Sciatic nerve (tissue), 2 donors: ENCODE measurements at places on chromosomes 2 and 18. TPM values are rescaled to one million over a fixed set of nuclear protein-coding genes. Genes with fewer than 3 reads are reported as not detected.
A peak's percentile ranks its signal among the peaks of the same experiment; 100 is the strongest.

DNA sequence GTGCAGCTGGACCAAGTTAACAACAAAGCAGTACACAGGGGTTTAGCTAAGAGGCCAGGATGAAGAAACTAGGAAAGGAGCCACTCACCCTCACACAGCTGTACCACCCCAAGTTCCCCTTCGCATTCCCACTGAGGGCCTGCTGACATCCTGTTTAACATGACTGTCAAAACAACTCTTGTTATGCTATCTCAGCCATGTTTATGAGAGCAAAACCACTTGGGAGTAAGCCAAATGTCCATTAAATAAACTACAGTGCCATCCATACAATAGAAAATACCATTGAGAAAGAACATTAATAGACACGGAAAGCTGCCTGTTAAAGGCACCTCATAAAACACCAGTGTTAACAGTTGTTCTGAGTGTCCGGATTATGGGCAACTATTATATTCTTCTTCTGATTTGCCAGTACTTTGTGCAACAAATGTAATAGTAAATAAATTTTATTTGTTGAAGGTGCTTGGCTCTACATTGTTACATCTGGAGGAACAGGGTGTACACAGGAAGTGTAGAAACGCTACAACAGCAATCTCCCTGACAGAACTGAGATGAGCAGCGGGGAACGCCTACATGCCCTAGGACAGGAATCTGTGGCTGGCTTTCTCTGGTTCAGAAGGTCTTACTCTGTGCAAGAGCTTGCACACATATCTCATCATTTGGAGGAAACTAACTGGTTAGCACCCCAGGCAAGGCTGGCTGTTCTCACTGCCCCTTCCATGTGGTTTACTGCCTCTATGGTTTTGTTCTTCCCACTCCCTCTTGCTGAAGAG, 85.6 kb downstream of the EHD3 start:
- no peak for DNase-seq

- DNase-seq = no peak
Measured at GRCh38 chr2:237739101-237739500, 59.5 kb upstream of the RBM44 start.

DNA sequence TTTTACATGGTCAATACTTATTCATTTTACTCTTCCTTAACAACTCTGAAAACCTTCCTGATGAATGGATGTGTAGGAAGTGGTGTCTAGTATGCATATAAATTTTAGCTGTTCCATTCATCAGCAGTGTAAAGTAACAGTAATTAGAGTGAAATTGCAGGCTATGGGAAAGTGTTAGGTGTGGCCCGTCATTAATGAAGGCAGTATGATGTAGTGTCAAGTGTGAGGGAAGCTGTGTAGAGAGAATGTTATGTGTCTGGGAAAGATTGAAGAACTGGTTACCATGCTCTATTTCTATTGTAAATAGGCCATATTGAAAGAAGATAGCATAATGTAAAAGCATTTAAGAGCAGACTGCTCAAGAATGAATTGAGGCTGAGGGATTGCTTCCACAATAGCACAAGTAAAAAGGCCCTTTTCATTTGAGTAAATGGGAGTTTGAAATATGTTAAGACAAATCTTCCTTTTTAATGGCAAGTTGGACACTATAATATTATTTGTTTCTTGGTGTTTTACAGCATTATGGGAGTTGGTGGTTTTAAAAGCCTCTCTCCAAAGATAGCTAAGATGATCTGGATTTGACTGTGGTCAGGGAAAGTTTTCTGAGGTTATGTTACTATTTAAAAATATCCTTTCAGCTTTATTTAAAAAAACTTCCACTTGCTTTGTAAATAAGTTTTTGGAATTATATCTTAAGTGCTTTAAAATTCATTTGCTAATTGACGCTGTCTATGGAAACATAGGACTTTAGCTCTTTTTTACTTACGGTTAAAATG, 401.0 kb upstream of the ZEB2 start:
- DNase-seq = no peak

- DNase-seq = no peak
Measured at GRCh38 chr2:162025121-162025911, 48.7 kb downstream of the DPP4 start.

- DNase-seq = no peak
Measured at GRCh38 chr2:28095622-28096021, 205.1 kb downstream of the BABAM2 start.

GRCh38 chr2:239401881-239402233, 1.0 kb upstream of the HDAC4 start:
- DNase-seq = no peak

DNA sequence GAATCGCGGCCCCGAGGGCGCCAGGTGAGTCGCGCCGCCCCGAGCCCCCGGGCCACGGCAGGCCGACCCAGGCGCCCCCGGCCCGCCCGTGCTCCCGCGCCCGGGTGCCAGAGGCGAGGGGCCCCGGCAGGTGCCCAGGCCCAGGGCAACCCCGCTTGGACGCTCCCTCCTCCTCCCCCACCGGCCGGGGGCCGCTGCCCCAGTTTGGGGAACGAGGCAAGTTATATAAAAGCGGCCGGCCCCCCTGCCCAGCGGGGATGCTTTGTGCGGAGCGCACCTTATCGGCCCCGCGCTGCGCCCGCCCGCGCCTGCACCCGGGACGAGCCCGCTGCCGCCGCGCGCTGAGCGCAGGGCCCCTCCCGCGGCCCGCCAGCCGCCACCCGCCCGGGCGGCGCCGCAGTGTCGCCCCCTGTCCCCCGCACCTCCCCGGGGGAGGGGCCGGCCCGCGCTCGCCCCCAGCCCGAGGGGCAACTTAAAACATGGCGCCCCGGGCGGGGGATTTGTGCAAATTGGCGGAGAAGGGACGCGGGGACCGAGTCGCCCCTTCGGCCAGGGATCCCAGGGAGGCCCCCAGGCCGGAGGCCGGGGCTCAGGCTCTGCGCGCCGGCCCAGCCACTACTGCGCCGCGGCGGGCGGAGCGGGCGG, 639 bp downstream of the EPB41L3 start:
- peak; percentile 66 for DNase-seq

GRCh38 chr2:124708661-124709060, 683.6 kb downstream of the CNTNAP5 start:
- no peak for DNase-seq

DNA sequence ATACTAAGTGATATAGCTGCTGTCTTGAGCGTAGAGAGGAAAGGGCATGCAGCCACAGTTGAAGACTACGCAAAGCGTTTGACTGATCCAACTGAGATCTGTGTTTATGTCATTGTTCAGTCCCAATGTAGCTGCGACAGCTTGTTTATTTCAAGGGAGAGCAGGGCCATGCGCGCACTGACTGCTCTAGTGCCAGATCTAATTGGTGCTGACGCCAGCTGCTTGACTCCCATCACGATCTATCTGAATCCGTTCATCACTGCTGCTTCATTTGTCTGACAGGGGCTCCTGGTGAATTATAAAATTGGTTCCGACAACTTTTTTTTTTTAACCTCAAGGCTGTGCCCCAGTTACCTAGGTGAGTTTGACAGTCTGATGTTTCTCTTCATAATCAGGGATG, 75.7 kb downstream of the CHST9 start:
- no peak for DNase-seq

- no peak for DNase-seq
Measured at GRCh38 chr2:53787614-53788289, 908 bp downstream of the ERLEC1 start.

- DNase-seq = no peak
Measured at GRCh38 chr2:85106489-85107180, 26.6 kb upstream of the TCF7L1 start.

Gene SOCS6
- 26.3 TPM for total RNA-seq

Gene TEKT4
- total RNA-seq = not detected
